NCI-H2081 (cell line): ENCODE measurements at places on chromosomes 11 and 22.

- DNase-seq: no peak
Observed at GRCh38 chr11:60764879-60765278, 8.2 kb downstream of the MS4A15 start.

DNA sequence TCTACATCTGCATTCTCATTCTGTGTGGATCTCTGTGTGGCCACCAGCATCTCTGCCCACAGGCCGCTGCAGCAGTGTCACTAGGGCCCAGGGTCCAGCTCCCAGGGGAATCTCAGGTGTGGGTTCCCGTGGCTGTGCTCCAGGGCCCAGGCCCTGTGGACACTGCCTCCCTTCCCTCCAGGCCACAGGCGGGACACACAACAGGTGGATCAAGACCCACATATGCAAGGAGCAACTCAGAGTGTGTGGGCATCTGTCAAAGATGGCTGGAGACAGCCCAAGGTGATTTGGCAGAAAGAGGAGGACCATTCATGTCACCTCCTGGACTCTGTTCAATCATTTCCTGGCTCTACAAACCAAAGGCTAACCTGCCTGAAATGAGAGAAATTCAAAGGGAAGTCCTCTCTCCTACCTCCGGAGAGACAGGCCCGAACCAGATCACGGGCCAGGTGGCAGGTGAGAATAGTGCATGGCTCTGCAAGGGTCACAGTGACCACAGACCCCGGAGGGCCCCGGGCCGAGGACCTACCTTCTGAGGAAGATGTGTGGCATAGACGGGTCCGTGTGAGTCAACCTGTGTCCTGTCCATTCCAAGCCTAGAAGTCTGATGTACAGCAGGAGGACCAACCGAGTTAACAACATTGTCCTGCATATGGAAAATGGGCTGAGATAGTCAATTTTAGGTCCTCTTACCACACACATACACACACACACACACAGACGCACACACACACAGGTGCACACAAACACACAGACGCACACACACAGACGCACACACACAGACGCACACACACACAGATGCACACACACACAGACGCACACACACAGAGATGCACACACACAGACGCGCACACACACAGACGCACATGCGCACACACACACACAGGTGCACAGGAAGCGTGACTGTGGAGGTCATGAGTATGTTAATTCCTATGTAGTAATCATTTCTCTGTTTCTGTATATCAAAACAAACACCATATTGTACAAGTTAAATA is 1068.5 kb downstream of the BRD1 start:
- DNase-seq: no peak

DNA sequence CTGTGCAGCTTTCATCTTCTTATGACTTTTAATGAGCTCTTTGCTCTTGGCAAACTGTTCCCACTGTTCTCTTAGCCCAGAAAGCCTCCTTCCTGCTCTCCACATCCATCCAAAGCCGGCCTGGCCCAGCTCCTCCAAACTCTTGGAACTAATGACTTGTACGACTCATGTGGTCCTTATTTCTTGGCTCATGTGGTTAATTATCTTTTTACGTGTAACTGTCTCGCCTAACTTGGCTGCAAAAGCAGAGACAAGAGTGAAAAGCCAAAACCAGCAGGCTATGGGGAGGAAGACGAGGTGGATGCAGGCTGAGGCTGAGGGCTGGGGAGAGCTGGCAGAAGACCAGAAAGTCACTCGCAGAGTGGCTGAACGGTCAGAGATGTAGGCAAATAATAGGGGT is 5.5 kb downstream of the CSNK2A3 start:
- DNase-seq: no peak

DNA sequence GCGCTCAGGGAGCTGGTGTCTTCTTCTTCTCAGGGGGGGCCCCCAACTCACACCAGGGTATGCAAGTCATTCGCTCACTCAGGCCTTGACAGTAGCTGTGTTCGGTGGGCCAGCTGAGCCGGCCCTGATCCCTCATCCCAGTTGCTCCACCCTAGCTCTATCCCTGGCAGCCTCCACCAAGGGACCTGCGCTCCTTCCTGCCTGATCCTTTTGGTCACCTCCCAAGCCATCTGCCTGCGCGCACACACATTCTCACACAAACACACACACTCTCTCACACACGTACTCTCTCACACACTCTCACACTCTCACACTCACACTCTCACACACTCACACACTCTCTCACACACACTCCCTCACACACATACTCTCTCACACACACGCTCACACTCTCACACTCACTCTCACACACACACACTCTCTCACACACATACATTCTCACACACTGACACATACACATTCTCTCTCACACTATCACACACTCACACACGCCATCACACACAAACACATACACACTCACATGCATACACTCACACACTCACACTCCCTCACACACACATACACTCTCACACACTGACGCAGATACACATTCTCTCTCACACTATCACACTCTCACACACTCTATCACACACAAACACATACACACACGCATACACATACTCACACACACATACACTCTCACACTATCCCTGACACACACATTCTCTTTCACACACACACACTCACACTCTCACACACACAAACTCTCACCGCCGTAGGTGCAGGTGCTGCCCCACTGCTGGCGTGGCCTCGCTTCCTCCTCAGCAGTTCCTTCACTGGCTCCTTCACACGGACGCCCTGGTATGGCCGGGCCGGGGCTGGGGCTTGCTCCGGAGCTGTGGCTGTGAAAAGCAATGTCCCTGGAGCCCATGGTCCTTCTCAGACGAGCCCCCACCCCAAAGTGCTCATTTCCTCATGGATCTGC is 20.8 kb downstream of the POU2AF1 start:
- DNase-seq: no peak

- DNase-seq: no peak
Observed at GRCh38 chr11:106276859-106277436, 199.5 kb downstream of the AASDHPPT start.

GRCh38 chr11:9003573-9004182 is at the start of gene NRIP3:
NRIP3 (minus strand) TSS chr11:9004001; CDS start chr11:9003935, 66 bp downstream.
- peak; percentile 67 for DNase-seq

DNA sequence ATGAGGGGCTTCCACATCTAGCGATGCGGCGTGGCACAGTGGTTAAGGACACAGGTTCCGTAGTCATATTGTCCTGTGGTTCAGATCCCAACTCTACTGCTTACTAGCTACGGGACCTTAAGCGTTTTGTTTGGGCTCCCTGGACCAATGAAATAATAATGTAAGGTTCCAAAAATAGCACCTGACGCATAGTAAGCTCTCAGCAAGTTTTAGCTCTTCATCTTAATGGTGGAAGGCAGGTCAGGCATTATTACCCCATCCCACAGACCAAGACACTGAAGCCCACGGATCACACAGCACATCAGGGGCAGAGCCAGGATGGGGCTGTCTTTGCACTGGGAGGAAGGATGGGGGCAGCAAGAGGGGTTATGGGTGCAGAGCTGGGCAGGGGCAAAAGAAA is 13.0 kb downstream of the DNAJB13 start:
- DNase-seq: no peak

DNA sequence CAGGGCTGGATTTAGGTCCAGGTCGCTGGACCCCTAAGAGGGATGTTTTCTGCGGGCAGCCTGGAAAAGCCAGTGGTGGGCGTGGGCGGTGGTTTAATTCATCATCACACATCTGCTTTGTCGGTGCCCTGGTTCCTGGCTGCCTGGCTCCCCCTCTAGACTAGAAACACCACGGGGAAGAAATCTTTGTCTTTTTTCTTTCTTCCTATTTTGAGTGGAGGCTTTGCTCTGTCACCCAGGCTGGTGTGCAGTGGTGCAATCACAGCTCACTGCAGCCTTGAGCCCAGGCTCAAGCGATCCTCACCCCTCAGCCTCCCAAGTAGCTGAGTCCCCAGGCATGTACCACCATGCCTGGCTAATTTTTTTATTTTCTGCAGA is 86.6 kb upstream of the LINC01488 start:
- DNase-seq: no peak
